ENCODE measurements at places on chromosomes 6 and 20.

DNA sequence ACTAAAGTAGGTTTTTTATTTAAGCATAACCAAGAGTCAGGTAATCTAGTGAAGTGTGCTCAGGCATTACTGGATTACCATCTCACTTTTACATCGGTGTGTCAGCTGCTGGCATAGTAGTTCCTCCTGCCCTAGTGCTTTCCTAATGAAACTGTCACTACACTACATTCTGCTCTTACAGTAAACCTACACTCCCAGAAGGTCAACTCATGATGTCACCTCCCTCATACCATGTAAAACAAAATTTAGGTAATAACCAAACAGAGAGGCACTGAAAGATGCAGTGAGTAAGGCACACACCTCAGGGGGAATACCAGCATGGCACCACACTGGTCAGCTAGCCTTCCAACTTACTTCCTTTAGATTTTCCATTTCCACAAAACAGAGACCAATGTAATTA is 23.3 kb downstream of the HUS1B start:
- DNase-seq = no peak

- DNase-seq = no peak
Observed at GRCh38 chr6:4145083-4145482, 9.7 kb upstream of the ECI2 start.

- DNase-seq = no peak
Observed at GRCh38 chr20:16284385-16285100, 288.7 kb downstream of the KIF16B start.

DNA sequence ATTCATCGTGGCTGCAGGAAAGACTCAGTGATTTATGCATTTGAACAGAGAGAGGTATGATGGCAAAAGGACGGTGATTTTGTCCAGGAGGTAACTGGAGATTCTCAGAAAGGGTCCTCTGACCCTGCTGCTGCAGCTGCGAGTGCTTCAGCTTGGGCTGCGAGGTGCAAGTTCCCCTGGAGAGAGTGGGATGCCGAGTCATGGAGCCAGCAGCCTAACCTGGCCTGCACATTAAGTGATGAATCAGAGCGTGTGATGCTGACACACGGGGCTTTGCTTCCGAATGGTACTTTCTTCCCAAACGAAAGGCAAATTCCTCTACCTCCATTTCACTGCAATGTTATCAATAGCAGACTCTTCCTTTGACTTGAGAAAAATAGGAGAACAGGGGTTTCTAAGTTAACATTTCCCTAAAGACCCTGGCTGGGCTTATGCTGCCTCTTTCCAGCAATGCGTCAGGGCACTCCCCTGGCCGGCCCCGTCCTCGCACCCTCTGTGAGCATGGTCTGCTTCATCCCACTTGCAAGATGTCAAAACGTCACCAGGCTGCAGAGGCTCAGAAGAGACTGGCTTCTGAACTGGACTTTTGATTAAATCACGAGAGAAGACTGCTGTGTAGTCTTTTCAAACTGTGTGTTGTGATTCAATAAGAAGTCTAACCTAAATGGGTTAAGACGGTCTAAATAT is 628.0 kb upstream of the AGPAT4 start:
- no peak for DNase-seq

- no peak for DNase-seq
Observed at GRCh38 chr6:170437719-170438401, 115.2 kb downstream of the PSMB1 start.

- DNase-seq = peak; percentile 43
Observed at GRCh38 chr20:1336699-1337367, 7.9 kb upstream of the SDCBP2 start.

DNA sequence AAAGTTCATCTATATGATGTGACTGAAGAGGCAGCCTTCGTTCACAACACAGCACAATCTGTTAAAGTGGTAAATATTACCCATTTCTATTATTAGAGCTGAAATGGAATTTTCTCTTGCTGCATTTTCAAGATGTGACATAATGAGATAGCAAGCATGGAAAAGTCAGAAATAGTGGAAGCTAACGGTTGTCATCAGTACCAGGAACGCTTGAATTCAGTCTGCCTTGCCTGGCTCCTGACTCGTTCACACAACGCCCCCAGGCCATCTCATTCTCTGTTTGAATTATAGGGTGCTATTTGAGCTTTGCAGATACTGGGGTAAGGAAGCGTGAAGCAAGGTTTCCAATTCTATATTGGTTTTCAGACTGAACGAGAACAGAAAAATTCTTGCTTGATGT is 116.5 kb upstream of the MAP3K7 start:
- DNase-seq = no peak

DNA sequence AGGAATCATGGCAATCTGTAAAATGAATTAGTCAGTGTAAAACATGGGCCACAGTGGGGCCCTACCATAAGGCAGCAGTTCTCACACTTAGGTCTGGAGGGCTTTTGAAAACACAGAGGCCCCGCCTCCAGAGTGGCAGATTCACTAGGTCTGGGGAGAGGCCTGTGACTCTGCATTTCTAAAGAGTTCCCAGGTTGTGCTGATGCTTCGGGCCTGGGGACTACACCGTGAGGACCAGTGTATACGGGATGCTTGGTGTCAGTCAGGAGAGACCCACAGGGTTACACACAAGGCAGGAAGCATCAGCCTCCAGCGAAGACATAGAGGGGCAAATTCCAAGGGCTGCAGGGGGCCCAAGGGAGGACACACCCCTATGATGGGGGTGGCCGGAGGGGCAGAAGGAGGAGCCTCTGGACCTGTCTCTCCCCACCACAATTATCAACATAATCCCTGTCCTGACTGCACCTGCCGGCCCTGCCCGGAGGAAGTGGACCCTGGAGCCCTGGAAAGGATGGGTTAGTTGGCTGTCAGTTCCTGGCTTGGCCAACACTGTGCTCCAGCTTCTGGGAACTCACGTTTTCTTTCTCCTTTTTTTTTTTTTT is 46.7 kb downstream of the FGD2 start:
- no peak for DNase-seq

DNA sequence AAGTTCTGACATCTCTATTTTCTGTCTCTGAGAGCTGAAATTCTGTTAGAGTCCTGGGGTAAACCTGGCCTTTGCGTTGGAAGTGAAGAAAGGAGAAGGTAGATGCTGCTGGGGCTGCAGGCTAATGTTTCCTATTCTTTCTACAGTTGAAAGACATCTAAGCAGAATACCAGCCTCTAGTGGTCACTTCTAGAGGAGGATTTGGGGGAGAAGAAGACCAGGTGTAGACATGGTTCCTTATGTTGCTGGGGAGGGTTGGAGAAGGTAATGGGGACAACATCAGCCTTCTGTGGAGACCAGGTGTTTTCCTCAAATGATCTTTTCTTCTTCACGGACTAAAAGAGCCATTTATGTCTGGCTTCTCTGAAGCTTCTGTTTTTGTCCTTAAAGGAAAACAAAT is 62.6 kb downstream of the BTBD3 start:
- no peak for DNase-seq

DNA sequence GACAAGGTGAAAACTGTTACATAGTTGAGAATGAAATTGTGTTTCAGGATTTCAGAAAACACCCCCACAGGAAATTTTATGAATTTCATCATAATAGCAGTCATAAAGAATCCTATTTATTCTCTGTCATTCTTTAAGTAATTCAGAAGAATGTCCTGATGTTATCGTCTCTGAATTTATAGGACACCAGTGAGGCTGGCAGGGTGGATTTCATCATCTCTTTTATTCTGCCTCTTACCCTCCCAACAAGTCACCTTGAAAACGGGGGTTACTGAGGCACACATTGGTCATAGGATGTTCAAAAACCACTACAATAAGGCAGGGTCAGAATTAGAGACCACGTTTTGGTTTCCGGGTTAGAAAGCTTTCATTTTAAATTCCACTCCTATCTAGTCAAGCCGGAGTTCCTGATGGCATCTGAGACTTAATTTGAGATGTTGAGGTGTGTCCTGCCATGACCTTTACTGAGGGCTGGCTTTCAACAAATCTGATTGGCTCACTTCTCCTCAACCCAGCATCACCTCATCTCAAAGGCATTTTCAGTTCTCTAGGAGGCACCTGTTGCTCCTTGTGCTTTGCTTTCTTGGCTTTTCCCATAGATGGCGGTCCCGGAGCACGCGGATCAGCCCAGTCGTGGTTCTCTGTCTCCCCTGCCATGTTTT is 230.6 kb upstream of the SUPT3H start:
- no peak for DNase-seq

DNA sequence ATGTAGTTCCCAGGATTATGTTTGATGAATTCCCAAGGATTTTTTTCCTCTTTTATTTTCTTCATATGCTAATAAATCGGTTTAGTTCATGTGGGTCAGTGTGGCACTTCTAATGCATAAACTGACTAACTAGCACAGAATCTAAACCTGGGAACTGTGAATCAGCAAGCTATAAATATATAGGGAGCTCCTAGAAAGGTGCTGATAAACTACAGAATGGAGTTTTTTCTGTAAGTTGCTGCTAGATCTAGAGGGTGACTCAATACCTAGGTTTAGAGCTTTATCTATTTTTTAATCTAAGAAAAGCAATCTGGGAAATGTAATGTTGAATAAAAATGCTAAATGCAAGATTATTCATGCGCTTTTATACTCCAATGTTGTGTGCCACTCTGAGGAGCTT is 118.8 kb upstream of the PTCHD4 start:
- no peak for DNase-seq

- no peak for DNase-seq
Observed at GRCh38 chr20:4083098-4083865, 67.9 kb upstream of the RNF24 start.

DNA sequence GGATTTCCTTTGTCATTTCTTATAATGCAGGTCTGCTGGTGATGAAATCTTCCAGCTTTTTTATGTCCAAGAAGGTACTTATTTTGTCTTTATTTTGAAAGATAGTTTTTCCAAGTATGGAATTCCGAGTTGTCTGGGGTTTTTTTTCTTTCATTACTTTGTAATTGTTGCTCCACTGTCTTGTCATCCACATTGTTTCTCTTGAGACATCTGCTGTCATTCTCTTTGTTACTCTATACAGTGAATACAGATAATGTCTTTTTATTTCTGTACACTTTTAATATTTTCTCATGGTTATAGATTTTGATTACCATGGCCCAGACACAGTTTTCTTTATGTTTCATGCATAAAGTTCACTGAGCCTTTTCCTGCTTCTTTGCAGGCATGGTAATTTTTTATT is 133.1 kb downstream of the SYCP2 start:
- no peak for DNase-seq

Measured in naive thymus-derived CD8-positive, alpha-beta T cell (primary cell).